ELF-1 (cell line): ENCODE measurements at places on chromosomes 6 and 20.

DNA sequence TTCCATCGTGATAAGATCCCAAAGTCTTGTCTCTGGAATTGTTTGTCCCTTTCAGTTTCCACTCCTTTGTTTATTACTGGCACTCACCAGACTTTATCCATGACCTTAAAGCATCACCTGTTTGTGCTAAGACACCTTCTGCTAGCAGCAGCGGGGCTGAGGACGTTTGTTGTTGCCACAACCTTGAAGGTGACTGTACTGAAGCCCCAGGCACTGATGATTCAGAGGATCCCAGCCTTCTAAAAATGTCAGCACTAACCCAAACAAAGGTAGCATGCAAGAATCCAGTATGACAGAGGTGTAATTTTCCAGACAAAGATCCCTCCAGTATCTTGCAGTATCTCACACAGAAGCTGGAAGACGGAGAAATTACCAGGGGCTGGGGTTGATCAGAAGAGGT is 28.9 kb upstream of the SMIM8 start:
- DNase-seq = peak; percentile 49

GRCh38 chr6:138689849-138690248 is 83.7 kb upstream of the CCDC28A start:
- DNase-seq = peak; percentile 39

- DNase-seq = no peak
Measured at GRCh38 chr20:41671143-41671542, 53.0 kb upstream of the CHD6 start.

DNA sequence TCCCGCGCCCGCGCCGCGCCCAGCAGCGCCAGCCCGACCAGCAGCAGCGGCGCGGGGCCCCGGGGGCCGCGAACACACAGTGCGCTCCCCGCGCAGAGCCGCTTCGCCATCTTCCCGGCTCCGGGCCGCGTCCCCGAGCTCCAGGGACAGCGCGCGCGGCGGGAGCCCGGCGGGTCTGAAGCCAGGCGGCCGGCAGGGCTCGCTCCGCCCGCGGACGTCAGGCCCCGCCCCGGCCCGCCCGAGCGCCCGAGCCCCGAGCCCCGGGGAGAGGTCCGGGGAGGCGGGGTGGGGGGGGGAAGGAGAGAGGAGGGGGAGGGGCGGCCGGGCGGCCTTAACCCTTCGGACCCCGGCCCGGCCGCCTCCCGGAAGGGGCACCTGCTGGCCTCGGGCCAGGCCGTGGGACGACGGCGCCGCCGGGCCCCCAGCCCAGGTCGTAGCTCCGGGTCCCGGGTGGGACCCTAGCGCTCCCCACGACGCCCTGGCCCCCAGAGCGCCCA is at the start of gene LAMA5:
Gene LAMA5, minus strand, starts transcription at position 177 of the 497 bp plus-strand sequence. Its CDS starts 67 bp downstream, at position 110.
- DNase-seq = no peak

- no peak for DNase-seq
Measured at GRCh38 chr6:116535109-116535508, 10.4 kb downstream of the TRAPPC3L start.

- DNase-seq = no peak
Measured at GRCh38 chr20:3629893-3630292, 33.3 kb downstream of the GFRA4 start.

DNA sequence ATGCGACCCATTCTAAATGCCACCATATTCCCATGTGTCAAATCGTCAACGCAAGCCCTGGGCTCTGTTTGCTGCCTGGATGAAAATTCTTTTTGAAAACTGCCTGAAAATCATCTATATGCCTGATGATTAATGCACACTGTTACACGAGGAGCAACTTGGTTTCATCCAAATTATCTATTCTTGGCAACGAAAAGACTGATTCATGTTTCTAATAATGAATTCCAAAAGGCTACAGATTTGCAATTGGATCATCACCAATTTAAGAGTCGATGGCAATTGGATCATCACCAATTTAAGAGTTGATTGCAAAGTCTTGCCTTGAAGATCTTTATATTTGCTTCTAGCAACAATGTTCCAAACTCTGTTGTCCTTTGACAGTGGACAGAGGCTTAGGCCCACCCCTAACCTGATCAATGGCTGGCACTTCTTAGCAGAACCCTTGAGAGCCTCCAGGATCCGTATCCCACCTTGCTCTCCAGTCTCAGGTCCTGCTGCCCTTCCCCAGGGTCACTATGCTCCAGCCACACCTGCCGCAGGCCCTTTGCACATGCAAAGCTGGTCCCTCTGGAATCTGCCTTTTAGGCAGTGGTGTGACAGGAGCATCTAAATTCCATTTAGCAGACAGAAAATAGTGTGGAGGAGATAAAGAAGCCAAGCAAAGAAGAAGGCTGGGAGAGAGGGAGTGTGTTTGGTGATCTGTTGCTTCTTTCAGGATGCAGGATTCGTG is 460.9 kb upstream of the SULF2 start:
- no peak for DNase-seq

DNA sequence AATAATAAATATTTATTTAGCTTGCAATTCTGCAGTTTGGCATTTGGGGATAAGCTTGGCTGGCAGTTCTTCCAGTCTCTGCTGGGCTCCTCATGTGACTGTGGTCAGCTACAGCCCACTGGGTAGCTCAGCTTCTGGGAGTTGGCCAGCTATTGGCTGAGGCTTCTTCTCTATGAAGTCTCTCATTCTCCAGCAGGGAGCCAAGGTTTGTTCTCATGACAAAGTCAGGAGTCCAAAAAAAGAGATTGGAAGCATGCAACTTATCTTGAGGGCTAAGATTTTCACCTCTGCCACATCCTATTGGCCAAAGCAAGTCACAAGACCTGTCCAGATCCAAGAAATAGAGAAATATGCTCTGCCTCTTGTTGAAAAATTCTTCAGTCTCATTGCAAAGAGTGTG is 94.6 kb downstream of the SNAP25 start:
- no peak for DNase-seq
